ENCODE measurements at places on chromosomes 7 and 10.

GRCh38 chr7:87316097-87316700 lies 29.3 kb upstream of the CROT start:
- DNase-seq, result no peak

- DNase-seq, result no peak
Measured at GRCh38 chr7:41232086-41232485, 470.8 kb downstream of the INHBA start.

- DNase-seq, result no peak
Measured at GRCh38 chr7:20330928-20331909, 519 bp downstream of the ITGB8 start.

DNA sequence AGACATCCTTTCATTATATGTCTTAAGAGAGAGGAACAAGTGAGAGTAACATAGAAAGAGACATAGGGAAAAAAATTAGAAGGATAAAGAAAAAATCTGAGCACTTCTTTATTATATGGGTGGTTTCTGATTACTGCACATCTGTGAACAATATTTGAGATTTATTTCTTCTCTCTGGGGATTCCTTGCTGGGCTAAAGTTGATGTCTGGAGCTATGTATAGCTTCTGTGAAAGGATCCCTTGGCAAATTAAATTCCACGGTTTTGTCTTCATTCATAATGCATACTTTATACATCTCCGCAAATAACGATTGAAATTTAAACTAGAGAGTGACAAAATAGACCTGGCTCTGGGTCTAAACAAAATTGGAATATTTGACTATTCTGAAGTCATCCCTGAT lies 232.2 kb upstream of the CTBP2 start:
- no peak for DNase-seq

DNA sequence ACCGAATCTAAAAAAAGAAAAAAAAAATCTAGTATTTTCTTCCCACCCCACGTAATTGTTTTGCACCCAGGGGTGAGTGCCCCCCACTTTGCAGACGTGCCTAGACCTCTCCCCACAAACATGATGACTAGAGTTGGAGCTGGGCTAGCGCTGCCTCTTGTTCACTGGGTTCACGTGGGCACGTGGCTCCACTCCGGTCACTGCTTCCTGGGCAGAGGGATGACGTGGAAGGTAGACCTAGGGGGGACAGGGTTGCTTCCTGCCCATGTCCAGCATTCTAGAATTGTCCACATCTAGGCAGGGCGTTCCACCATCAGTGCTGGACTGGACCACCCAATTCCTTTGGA lies 861 bp upstream of the LIMK1 start:
- DNase-seq, result no peak

DNA sequence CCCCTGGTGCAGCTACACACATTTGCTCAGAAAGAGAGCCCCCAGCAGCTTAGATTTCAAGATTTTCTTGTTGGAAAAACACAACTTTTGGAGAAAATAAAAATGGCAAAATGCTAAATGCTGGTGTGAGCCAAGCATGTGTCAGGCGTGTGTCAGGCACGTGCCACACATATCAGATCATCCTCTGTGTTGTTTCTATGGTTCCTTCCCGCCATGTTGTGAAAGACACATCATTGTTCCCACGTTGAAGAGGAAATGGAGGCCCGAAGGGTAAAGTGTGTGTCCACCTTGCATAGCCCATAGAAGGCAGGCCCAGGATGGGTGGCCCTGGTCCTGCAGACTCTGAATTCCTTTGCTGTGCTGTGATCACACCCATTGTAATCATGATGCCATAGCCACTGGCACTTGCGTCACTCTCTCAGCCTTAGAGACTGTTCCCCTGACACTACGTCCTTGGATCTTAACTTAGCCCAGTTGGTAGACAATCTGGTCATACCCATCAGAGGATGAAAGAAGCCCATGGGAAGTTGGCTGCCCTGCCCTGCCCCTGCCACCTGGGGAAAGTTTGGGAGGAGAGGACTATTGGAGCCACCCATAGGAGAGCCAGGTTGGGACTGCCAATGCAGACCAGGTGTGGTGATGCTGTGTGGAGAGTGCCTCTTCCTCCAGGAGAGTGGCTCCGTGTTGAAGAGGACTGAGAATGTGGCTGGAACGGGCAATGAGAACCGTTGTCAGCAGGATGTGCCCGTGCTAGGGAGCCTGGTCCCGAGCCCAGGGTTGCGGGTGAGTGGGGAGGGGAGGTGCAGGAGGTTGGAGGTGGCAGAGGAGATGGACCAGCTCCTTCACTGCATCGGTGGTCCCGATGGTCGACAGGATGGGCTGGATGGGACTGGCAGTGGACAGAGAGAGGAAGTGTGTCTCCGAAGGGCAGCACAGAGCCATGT lies 65.6 kb upstream of the IGFBP3 start:
- DNase-seq, result no peak

- DNase-seq, result no peak
Measured at GRCh38 chr7:25541094-25541821, 313.0 kb upstream of the NPVF start.

DNA sequence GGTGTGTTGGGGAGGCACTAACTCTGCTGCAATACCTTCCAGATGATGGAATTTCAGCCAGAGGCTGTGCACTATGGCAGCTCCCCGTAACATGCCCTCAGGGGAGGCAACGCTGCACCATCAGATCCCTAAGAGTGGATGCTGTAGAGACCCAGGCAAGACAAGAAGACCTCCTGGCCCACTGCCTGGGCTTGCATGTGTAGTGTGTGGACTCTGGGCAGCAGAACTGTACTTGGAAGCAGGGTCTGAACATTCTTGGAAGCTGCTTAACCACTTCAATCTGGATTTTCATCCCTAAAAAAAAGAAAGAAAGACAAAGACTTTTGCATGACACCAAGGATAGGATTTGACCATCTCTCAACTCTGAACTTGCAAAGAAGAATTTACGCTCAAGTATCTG lies 297.5 kb upstream of the NRP1 start:
- no peak for DNase-seq

GRCh38 chr7:91050677-91051076 lies 213.6 kb upstream of the FZD1 start:
- DNase-seq, result no peak

DNA sequence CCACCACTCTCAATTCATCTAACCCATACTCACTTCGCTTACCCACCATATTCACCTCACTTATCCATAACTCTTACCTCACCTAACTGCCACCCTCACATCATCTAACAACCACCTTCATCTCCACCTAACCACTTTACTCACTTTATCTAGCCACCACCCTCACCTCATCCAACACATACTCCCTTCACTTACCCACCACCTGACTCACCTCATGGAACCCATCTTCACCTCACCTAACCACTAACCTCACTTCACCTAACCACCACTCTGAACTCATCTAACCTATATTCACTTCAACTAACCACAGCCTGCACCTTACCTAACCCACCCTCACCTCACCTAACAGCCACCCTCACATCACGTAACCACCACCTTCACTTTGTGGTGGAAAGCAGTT lies 84.2 kb downstream of the VIPR2 start:
- DNase-seq, result no peak

DNA sequence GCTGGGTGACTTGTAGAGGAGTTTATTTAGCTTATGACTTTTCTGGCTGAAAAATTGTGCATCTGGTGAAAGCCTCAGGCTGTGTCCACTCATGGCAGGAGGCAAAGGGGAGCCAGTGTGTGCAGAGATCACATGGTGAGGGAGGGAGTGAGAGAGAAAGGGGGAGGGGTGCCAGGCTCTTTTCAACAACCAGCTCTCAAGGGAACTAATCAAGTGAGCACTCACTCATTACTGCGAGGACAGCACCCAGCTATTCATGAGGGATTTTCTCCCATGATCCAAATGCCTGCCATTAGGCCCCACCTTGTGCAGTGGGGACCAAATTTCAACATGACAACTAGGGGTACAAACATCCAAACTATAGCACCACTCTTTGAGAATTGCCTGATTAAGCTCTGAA lies 590.2 kb downstream of the MAGI2 start:
- DNase-seq, result no peak

- no peak for DNase-seq
Measured at GRCh38 chr10:44908936-44909630, 2.1 kb upstream of the TMEM72 start.

GRCh38 chr7:51321961-51322515 lies 5.4 kb upstream of the COBL start:
- no peak for DNase-seq

GRCh38 chr7:142332421-142332820 lies 74.6 kb upstream of the PRSS58 start:
- DNase-seq, result no peak

DNA sequence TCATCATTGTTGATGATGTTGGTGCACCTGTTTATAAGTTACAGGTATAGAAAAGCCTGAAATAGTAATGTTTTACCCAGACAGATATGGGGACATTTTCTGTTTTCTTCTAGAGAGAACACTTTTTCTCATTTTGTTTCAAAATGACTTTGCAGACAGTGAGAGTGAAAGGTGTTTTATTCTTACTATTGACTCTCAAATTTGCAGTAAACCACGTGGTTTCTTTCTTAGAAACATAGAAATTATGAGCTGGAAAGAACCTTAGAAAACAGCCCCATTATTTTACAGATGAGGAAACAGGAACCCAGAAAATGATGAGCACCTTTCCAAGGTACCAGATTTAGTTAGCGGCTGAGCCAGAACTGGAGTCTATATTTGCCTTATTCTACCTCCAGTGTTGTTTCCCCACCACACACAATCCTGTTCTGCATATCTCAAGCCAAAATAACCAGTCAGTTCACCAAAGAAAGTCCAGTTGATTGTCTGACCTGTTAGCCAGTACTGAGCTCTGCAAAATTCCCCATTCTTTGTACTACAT lies 138.9 kb upstream of the AHR start:
- no peak for DNase-seq

DNA sequence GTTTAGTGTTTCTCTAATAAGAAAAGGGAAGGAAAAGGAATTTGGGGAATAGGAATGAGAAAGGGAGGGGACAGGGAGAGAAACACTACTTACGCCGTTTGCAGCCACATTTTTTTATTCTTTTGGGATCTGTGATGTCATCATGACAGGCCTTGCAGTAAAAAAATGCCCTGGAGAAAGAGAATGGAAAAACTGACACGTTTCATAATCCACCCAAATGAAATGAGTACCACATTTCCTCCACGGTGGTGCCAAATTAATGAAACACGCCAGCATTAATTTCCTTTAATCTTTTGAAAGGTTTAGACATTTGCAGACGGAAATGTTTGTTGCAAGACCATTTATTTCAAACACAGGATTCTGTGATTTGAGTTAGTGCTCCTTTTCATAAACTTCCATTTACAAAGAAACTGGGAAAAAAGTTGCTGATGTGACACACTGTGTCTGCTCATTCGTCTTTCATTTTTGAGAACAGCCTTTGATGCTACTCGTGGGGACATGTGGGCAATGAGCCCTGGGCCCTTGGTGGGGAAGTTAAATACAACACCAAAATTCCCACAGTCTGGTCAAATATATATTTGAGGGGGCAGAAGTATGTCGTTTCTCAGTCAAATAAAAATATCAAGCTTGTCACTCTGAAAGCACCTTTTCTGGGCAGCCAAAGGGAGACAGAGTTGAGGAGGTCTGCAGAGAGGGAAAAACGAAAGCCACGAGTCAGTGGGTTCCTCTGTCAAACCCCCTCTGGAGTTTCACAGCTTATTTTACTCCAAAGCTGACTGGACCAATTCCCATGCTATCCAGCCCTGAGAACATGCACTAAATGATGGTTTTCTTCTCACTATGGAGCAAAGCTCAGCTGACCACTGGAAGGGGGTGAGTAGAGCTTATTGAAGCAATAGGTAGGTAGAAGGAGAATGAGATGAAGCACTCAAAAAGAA lies 625.5 kb downstream of the KCNMA1 start:
- no peak for DNase-seq

DNA sequence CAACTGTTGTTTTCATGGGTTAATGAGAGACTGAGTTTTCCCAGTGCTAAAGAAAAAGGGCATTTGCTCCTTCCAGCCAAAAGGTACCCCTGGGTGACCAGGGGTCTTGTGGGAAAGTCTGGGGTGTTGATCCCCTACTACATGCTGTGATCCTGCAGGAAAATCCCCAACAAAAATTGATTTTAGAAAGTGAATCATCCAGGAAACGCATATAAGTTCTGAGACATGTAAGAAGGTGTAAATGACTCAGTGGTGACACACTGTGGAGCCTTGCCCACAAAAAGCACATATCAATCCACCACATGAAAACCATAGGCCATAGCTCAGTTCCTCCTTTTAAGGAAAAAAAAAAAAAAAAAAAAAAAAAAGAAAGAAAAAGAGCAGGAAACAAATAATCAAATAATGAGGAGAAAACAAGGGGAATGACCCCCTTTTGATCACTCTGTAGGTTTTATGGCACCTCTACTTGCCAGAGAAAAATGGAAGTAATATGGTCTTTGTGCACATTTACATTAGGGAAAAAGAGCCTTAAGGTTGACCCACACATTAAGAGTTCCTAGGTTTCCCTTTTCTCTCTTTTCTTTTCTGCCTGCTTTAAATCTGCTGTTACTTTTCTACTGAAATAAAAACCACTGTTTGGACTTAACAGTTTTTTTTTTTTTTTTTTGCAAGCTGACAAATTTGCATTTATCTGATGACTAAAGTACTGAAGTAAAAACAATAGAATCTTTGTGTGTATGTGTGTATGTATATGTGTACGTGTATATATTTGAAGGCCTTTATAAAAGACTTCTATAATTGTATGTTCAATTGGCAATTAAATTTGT lies 386.0 kb downstream of the KIF20B start:
- no peak for DNase-seq

DNA sequence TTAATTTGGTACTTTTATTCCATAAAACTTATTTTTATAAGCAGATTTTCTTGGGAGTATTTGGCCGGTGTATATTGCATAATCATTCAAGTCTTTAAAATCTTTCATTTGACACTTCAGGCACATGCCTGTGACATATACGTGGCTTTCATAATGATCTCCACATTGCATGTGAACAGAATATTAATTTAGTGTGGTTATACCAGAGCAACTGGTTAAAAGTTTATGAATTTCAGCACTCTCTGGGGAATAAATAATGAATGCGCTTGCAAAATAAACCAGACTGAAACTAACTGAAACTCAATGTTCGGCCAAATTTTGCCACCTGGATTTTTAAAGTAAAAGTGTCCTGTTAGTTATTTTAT lies 242.3 kb downstream of the GLI3 start:
- no peak for DNase-seq

- DNase-seq, result no peak
Measured at GRCh38 chr7:22586786-22587140, 86.8 kb upstream of the STEAP1B start.

- no peak for DNase-seq
Measured at GRCh38 chr7:137147338-137147720, 196.2 kb downstream of the PTN start.

DNA sequence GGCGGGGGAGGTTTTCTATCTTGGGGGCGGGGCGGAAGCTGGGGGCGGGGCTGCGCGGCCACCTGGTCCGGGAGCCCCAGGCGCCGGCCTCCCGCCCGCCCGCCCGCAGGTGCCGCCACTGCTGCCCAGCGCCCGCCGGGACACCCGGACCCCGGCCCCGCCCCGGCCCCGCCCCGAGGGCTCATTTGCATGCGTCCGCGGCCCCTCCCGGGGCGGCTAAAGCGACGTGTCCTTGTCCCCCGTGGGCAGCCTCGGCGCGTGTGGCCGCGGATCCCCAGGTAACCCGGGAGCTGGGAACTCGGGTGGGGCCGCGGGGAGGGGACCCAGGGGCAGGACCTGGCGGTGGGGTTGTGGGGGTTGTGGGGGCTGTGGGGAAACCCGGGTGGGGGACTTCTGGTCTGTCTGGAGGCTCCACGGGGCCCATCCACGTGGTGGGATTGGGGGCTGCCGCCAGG lies at the start of gene BHLHA15:
Gene BHLHA15, plus strand, starts transcription at position 219 of the 455 bp plus-strand sequence. CDS start 871 bp downstream, outside the sequence.
- DNase-seq, result no peak

Measured in esophagus squamous epithelium (tissue), 5 donors.